ENCODE measurements at places on chromosomes 12 and 14.

- DNase-seq: no peak
Observed at GRCh38 chr12:26244503-26244902, 49.1 kb downstream of the SSPN start.

DNA sequence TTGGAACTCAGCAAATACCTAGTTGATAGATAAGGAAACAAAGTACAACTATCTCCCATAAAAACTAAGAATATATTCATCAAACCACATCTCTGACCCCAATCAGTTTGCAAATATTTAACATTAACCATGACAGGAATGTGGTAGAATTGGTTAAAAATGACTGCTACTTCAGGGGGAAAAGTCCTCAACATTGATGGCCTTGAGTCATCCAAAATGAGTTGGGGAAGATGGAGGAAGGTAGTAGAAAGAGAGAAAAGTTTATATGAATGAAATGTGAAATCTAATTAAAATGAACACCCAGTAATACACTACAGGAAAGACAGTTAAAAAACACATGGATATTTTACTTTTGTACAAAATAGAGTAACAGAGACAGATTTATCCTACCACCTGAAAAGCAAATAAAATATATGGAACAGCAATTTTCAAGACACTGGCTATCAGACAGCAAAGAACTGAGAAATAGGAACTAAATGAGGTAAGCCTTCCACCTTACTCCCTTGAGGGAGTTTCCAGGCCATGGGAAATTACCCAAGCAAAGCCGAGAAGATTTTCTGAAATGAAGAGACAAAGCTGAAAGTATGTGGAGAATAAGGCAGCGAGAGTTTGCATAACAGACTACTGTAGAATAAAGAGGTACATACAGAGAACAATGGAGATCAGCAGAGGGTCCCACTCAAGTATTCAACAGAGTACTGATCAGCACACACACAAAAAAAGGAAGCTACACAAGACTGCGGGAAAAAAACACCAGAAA lies 49.6 kb downstream of the TC2N start:
- DNase-seq: no peak

DNA sequence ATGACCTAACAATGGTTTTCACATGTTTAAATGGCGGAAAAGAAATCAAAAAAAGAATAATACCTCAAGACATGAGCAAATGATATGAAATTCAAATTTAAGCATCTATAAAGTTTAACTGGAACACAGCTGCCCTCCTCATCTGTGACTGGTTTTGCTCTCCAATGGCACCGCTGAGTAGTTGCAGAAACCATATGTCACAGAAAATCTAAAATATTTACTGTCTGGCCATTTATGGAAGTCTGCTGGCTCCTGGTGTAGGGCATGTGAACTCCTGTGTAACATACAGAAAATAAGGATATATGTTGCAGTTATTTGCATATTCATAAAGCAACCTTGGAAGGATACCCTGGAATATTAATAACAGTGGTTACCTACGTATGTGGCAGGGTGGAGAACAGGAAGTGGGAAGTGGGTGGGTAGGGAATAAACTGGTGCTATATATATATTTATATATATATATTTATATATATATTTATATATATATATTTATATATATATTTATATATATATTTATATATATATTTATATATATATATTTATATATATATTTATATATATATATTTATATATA lies 48.4 kb downstream of the LTBP2 start:
- DNase-seq: no peak

GRCh38 chr14:104148433-104149277 lies 10.3 kb downstream of the KIF26A start:
- no peak for DNase-seq

DNA sequence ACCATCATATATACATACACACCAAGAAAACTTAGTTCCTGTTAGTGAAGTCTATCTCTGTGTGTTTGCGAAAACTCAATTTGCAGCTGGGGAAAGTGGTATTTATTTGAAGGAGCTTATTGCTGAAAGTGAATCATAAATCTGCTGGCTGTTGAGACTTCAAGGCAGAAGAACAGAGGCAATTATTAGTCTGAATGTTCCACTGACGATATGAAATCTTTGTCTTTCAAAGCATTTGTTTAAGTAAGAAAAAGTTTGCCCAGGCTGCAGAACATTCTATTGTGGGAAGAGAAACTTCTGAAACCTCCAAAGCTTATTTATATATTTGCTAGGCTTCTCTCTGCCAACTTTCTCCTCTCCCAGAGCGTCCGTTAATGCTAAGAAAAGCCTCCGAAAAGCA lies 255.7 kb upstream of the TMPO start:
- DNase-seq: no peak

DNA sequence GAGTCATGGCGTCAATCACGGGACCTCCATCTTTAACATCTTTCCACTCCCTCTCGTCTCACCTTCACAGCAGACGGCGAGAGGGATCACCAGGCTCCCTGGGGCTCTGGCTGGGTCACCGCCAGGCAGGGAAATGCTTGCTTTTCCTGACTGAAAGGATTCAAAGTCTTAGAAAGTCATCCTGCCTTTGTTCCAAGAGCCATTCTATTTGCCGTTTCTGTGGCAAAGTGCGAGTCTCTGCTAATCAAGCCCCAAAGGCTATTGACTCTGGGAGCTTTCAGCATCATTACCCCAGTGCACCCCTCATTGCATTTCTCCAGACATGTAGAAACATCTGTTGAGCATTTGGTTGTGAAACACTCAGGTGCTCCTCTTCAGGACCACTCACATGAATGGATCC lies 69.6 kb downstream of the GSC start:
- DNase-seq: no peak

DNA sequence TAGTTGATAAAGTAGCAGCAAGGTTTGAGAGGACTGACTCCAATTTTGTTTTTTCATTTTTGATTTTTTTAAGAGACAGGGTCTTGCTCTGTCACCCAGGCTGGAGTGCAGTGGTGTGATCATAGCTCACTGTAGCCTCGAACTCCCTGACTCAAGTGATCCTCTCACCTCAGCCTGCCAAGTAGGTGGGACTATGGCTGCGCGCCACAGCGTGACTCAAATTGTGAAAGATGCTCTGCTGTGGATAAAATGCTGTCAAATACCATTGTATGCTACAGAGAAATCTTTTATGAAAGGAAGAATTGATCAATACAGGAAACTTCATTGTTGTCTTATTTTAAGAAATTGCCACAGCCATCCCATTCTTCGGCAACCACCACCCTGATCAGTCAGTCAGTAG lies 48.3 kb downstream of the SCN8A start:
- DNase-seq: no peak

- no peak for DNase-seq
Observed at GRCh38 chr12:28237423-28237822, 47.2 kb downstream of the CCDC91 start.

- DNase-seq: no peak
Observed at GRCh38 chr12:124568431-124569374, 1.3 kb upstream of the NCOR2 start.

DNA sequence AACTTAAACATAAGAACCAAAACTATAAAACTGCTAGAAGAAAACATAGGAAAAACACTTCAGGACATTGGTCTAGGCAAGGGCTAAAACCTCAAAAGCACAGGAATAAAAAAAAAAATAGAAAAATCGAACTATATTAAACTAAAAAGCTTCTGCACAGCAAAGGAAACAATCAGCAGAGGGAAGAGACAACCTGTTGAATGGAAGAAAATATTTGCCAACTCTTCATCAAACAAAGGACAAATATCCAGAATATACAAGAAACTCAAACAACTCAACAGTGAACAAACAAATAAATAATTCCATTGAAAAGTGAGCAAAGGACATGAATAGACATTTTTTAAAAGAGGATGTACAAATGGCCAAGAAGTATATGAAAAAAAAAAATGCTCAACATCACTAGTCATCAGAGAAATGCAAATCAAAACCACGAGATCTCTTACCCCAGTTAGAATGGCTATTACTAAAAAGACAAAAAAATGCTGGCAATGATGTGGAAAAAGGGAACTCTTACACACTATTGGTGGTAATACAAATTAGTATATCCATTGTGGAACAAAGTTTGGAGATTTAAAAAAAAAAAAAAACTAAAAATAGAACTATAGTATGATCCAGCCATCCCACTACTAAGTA lies 152.0 kb downstream of the NDUFA12 start:
- DNase-seq: no peak

- no peak for DNase-seq
Observed at GRCh38 chr12:114834621-114835020, 150.6 kb upstream of the TBX3 start.

DNA sequence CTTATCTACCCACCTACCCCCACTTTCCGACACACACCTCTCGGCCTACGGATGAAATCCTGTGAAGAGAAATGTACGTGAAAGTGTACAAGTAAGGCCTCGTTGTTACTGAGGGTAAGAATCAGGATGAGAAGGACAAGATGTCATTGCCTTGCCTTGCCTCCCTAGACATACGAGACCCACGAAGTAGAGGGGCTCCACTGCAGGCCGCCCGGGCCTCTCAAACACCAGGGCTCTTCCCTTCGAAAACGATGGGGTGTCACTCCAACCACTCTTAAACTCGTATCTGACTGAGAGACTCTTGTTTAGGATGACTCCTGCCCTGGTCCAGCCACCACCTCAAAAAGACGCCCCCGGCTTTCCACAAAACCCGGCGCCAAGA lies 498 bp downstream of the RACGAP1 start:
- DNase-seq: no peak

DNA sequence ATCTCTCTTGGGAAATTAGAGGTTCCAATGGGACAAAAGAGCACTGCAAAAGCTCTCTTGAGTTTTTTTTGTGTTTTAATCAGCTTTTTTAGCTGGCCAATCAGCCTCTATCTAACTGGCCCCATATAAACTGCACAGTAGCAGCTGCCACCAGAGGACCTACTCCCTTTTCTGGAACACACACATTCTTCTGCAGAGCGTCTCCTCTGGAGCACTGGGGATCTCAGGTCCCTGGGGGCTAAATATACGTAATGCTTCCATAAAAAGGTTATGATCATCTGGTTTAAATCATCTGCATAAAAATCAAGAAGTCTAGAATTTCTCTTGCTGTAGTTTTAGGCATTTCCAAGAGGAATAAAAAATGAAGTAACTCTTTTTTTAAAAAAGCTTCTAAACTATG lies 32.3 kb downstream of the TSPAN8 start:
- DNase-seq: no peak
